ENCODE measurements at places on chromosomes 5 and 9.

DNA sequence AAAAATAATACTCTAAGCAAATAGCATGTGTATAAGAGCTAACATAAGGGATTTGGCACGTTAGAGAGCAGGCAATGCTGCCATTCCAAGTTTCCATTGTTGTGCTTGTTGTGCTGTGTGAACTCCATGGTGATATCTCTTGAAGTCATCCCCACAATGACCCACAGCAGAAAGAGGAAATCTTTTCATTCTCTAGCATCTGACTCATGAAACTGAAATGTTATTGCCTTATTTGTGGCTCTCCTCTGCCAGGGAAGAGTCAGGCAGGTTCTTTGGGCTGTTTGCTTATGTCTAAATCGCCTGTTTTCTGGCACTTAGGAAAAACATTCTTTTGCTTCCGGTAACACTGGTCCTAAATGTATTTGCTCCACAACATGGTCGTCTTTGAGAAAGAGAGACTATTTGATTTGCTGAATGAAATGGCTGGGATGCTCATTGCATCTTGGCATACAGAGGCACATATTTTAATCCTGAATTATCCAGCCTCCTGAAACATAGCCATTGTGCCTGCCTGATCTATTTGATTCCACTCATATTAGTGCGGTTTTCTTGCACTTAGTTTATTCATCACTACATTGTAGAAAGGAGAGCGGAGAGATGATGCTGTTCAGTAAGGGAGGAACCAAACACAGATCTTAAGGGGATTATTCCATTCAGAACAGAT lies 188.8 kb downstream of the CSNK1G3 start:
- no peak for DNase-seq

DNA sequence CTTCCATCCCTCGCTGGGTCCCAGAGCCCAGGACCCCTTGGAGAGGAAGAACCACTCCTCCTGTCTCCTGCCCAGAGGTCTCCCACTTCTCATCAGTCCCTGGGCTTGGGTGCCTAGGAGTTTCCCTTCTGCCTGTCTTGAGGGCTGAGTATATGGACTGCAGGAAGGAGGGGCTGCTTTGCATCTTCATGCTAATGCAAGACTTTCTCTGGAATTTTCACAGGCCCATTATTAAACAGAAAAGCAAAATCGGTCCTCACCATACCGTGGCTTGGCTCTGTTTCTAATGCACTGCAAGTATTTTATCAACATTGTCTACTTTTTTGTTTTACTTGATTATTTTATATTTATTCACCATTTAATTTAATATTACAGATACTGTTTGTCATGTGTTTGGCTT lies 34.5 kb downstream of the TRIO start:
- DNase-seq: no peak

DNA sequence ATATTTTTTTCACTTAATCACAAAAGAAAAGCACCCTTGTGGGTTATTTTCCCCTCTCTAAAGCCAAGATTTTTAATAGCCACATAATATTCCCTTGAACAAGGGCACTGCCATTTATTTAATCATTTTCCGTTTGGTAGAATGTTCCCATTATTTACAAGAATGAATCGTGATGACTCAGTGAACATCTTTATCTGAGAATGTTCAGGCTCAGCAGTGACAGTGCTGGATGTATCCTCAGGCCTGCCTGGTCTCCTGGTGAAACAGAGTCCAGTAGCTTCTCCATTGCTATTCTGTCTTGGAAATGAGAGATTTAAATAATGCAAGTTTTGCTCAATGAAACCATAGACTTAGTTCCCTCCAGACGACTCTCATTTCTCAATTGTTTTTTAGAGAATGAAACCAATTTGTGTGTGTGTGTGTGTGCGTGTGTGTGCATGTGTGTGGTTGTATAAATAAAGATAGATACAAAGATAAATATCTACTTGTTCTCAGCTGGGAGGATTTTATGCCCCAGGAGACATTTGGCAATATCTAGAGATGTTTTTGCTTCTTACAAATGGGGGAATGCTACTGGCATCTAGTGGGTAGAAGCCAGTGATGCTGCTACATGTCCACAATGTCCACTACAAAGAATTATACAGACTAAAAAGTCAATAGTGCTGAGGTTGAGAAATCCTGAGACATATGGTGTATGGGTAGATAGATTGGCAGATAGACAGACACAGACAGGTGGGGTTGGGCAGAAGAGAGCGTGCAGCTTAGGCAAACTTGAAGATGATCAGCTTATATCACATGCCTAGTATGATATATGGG lies 55.0 kb downstream of the PAPPA start:
- no peak for DNase-seq

DNA sequence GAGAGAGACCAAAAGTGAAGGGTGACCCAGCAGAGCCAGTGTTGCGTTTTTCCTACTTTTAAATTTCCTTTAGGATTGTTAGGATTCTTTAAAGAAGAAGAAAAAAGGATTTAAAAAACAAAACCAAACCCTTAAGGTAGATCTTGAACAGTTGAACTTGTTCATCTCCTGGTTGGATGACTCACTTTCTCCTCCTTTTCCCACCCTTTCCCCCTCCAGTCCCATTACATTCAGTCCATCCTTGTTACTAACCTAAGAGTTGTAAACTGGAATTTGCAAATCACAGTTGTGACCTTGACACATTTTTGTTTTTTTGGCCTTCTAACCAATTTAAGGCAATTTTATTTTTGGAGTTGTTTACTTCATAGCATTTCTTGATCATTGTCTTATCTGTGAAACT lies 289.2 kb downstream of the ARHGAP26 start:
- no peak for DNase-seq

DNA sequence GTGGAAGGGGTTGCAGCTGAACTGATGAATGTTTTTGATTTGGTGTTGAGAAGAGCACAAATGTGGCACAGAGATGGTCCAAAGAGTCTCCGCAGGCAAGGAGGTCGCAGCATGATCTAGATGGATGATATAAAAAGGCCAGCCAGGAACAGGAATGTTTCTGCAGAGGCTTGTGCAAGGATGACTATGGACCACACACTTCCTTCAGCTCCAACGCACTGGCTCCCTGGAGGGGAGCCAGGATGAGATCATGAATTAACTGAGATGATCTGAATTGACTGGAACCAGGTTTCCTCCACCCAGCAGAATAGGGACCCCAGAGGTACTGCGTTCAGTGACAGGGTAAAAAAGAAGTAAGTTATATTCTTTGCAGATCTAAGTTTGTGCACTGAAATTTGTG lies 89.0 kb downstream of the ARSB start:
- no peak for DNase-seq

DNA sequence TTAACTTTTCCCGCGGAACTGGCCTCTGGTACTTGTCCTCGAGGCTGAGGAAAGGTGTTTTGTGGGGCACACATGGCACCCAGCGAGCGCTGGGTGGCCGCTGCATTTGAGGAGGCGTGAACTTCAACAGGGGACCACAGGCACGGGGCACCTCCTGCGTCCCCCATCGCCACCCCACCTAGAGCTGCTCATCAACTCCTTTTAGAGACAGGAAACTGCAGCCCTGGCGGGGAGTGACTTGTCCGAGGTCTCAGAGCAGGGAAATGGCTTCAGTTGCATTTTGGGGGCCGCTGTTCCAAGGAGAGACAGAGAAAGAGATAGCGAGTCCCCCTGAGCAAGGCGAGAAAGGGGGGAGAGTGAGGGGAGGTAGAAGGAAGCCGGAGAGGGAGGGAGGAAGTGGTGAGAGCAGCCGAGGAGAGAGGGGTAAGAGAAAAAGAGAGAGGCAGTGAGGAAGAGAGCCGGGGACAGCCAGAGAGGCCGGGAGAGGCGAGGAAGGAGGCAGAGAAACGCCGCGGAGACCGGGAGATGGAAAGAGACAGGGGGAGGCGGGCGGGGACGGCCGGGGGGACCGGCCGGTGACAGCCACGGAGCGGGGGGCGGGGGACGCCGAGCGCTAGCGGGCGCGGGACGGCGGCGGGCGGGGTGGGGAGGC lies 12.5 kb upstream of the LHX2 start:
- no peak for DNase-seq

GRCh38 chr5:79512471-79513307 lies 1.2 kb downstream of the HOMER1 start:
- DNase-seq: peak; percentile 27

GRCh38 chr5:38148021-38148625 lies 110.2 kb upstream of the EGFLAM start:
- no peak for DNase-seq

All from SHP77 (cell line).